PC-3 (cell line): ENCODE measurements at places on chromosomes 13 and 19. TPM values are rescaled to one million over a fixed set of nuclear protein-coding genes. Genes with fewer than 3 reads are reported as not detected.

GRCh38 chr19:18852648-18853047 lies 20.9 kb downstream of the UPF1 start:
- H3K36me3 ChIP-seq: peaks cover 66% of the 10 kb centered on the region
- H3K27ac ChIP-seq: no peak overlapping the region
- no peak for DNase-seq
- no peak overlapping the region for H3K4me3 ChIP-seq
- no peaks in the 10 kb centered on the region for H3K27me3 ChIP-seq

GRCh38 chr13:41053384-41053826 lies 7.9 kb upstream of the WBP4 start:
- H3K27me3 ChIP-seq: no peaks in the 10 kb centered on the region
- peak overlapping the region; percentile 10; the same call in 1 of the 2 replicates for H3K4me3 ChIP-seq
- peaks cover 19% of the 10 kb centered on the region for H3K4me1 ChIP-seq
- no peaks in the 10 kb centered on the region for H3K36me3 ChIP-seq

GRCh38 chr19:6802336-6803035 lies 30.0 kb downstream of the VAV1 start:
- H3K36me3 ChIP-seq: no peaks in the 10 kb centered on the region
- no peak overlapping the region for H3K4me3 ChIP-seq
- H3K4me1 ChIP-seq: peaks cover 25% of the 10 kb centered on the region
- peak; percentile 24 for DNase-seq

The UPF3A gene
- total RNA-seq: 17.4 and 18.1 TPM in 2 replicates

- H3K27me3 ChIP-seq: peaks cover 7% of the 10 kb centered on the region; the same call in 1 of the 2 replicates
- H3K27ac ChIP-seq: no peak overlapping the region
- no peaks in the 10 kb centered on the region for H3K36me3 ChIP-seq
- H3K4me1 ChIP-seq: peaks cover 5% of the 10 kb centered on the region; the same call in 1 of the 2 replicates
- peak; percentile 79 for DNase-seq
These were observed 33.0 kb downstream of the DEDD2 start for GRCh38 chr19:42184401-42184861.

DNA sequence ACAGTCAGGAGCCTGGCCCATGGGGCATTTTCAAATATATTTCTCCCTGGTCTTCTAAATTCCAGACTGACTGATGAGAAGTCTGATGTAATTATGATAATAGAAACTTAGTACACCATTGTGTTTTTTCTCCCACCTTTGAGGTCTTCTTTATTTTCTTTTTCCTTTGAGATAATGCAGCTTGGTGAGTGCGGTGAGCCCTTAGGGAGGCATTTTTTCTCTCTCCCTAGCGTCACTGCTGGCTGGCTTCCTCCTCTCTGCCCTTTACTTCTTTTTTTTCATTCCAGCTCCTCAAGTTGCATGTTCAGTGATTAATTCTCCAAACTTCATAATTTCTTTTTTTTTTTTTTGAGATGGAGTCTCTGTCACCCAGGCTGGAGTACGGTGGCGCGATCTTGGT lies 12.8 kb upstream of the CDC42EP5 start:
- H3K4me3 ChIP-seq: no peak overlapping the region
- peaks cover 46% of the 10 kb centered on the region for H3K27me3 ChIP-seq
- no peak for DNase-seq
- H3K36me3 ChIP-seq: no peaks in the 10 kb centered on the region
- no peaks in the 10 kb centered on the region for H3K4me1 ChIP-seq

The C2CD4C gene
- total RNA-seq: 0.29 TPM in 2 replicates

The SWSAP1 gene
- 5.2 and 6.1 TPM in 2 replicates for total RNA-seq

DNA sequence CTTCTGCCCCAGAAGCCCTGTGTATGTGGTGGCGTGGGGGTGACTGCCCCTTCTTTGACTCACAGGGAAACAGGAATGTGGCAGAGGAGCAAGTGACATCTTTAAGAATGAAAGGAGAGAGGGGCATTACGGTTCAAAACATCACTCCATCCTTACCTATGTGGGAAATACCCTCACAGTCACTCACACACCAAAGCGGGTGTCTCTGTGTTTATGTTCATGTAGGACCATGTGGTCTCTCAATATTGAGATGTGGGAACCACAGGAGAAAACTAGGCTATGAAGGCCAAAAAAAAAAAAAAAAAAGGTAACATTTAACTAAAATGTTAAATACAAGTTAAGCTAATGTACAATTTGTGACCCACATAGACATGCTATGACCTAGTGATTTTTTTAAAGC lies 153.6 kb upstream of the GPR12 start:
- no peaks in the 10 kb centered on the region for H3K36me3 ChIP-seq
- no peak overlapping the region for H3K27ac ChIP-seq
- H3K27me3 ChIP-seq: peaks cover 82% of the 10 kb centered on the region
- H3K4me3 ChIP-seq: no peak overlapping the region

GRCh38 chr13:45105895-45106294 lies 14.4 kb upstream of the GTF2F2 start:
- H3K4me1 ChIP-seq: no peaks in the 10 kb centered on the region
- H3K4me3 ChIP-seq: no peak overlapping the region
- no peak overlapping the region for H3K27ac ChIP-seq
- no peak for DNase-seq
- no peaks in the 10 kb centered on the region for H3K27me3 ChIP-seq

- H3K4me3 ChIP-seq: no peak overlapping the region
- H3K4me1 ChIP-seq: peaks cover 38% of the 10 kb centered on the region
- no peak overlapping the region for H3K27ac ChIP-seq
- no peaks in the 10 kb centered on the region; the same call in 1 of the 2 replicates for H3K36me3 ChIP-seq
- DNase-seq: peak; percentile 56
These were observed 110.4 kb downstream of the RAB20 start for GRCh38 chr13:110450941-110451730.

The COX6B1 gene
- 405 and 563 TPM in 2 replicates for total RNA-seq

The CGB2 gene
- total RNA-seq: not detected in 2 replicates

DNA sequence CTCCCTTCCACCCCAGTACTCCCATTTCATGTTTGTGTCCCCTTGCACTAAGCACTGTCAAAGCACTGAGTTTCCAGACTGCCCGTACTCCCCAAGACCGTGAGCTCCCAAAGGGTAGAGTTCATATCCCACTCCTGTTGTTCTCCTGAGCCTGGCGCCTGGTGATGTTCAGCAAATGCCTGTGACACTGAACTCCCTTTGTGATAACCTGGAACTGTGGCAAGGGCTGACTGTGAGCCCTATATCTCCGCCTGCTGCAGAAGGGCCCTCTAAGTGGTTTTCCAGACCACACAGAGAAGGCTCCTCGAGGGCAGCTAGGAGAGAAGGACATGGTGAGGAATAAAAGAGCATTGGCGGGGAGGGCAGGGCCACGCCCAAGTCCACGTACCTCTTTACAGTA lies 67.5 kb downstream of the ATP7B start:
- no peak for DNase-seq
- no peak overlapping the region for H3K27ac ChIP-seq
- no peak overlapping the region for H3K4me3 ChIP-seq

DNA sequence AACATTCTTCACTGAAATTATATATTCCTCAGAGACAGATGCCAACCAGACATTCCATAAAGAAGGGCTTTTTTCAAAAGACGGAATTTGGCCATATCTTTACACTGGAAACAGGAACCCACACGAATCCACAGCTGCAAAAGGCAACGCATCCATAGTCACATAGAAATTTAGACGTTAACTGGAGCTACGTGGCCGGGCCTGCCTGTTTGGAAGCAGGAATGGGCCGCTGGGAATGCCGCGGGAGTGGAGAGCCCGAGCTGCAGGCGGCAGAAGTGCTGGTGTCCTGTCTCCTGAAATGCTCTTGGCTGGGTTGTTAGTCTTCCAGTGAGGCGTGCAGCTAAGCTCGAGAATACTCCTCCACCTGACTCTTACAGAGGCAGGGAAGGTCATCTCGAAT lies 122.2 kb downstream of the KL start:
- H3K27ac ChIP-seq: no peak overlapping the region
- no peaks in the 10 kb centered on the region for H3K4me1 ChIP-seq
- H3K4me3 ChIP-seq: no peak overlapping the region
- no peak for DNase-seq
- H3K36me3 ChIP-seq: peaks cover 12% of the 10 kb centered on the region
- no peaks in the 10 kb centered on the region for H3K27me3 ChIP-seq

The PEAK3 gene
- not detected in 2 replicates for total RNA-seq

DNA sequence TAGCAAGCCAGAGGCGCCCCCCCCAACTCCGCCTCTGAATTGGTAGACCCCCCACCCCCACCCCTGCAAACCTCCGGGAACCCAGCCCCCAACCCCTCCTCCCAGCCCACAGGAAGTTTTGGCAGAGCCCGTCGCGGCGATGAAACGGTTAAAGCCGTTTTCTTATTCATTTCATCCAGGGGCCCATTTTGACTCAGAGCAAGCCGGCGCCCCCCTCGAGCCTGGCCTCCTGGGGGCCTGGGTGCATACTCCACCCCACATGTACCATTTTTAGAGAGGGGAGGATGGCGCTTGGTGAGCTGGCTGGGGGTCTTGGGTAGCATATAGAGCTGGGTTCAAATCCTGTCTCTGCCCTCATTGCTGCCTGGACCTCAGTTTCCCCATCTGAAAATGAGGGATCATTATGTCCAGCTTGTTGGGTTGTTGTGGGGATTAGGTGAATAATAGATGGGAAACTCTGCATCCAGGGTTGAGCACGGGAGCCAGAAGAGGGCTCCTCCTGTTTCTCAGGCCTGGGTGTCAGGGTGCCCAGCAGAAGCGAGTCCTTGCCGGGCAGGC lies 7.9 kb upstream of the JUNB start:
- H3K4me3 ChIP-seq: peak overlapping the region; percentile 69
- H3K27ac ChIP-seq: peak overlapping the region; percentile 80
- peaks cover 69% of the 10 kb centered on the region for H3K4me1 ChIP-seq
- no peaks in the 10 kb centered on the region for H3K36me3 ChIP-seq
- no peaks in the 10 kb centered on the region for H3K27me3 ChIP-seq

The RUBCNL gene
- total RNA-seq: 0.17 TPM in 1 of 2 replicates, not detected in the other

DNA sequence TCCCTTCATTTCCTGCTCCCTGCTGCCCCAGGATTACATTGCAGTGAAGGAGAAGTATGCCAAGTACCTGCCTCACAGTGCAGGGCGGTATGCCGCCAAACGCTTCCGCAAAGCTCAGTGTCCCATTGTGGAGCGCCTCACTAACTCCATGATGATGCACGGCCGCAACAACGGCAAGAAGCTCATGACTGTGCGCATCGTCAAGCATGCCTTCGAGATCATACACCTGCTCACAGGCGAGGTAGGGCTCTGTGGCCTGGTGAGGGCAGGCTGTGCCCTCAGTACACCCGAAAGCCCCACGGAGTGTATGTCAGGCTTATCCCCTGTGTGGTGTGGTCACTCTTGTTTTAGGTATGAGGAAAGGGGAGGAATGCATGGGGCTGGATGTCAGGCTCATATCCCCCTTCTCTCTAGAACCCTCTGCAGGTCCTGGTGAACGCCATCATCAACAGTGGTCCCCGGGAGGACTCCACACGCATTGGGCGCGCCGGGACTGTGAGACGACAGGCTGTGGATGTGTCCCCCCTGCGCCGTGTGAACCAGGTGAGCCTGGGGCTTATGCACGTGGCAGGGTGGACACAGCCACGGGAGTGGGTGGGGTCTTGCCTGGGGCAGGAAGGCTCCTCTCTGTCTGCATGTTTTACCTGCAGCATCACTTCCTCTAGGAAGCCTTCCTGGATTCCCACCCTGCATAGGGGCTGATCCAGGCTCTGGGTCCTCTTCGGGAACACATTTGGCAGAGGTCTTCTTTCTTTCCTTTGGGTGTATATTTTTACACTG lies 2.3 kb upstream of the RNF225 start:
- H3K27ac ChIP-seq: no peak overlapping the region
- H3K36me3 ChIP-seq: peaks cover 59% of the 10 kb centered on the region
- no peak overlapping the region for H3K4me3 ChIP-seq
- H3K27me3 ChIP-seq: no peaks in the 10 kb centered on the region
- H3K4me1 ChIP-seq: peaks cover 36% of the 10 kb centered on the region
- no peak for DNase-seq

The GAPDHS gene
- not detected in 2 replicates for total RNA-seq

DNA sequence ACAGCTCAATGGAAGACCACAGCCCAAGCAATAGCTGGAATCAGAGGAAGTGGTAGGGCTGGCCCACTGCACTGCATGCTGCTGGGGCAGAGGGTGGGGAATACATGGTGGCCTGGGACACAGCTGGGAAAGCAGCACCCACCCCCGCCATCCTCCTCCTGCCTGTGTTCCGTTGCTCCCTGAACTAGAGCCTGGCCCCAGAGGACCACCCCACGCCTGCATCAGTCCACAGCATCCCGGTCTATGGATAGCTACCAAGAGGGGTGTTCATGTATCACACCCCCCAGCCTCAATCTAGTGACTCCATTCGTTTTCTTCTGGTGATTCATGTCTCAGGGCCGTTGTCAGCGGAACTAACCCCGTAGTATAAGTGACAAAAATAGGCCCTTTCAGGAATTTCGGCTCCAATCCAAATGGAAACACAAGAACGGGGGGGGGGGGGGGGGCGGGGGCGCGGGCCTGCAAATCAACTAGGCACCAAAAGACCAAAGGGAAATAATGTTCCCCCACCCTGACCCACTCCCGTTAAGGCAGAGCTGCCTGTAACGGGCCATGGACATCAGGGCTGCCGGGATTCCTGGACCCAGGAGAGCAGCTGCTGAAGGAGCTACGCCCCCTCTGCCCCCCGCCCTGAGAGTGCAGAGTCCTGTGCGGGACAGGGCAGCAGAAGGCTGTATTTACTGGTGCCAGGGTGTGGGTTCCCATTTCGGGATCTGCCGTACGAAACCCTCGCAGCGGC lies 18.9 kb upstream of the EPHX3 start:
- no peak overlapping the region for H3K4me3 ChIP-seq
- no peaks in the 10 kb centered on the region for H3K27me3 ChIP-seq
- H3K4me1 ChIP-seq: peaks cover 31% of the 10 kb centered on the region
- H3K36me3 ChIP-seq: peaks cover 60% of the 10 kb centered on the region
- DNase-seq: no peak

DNA sequence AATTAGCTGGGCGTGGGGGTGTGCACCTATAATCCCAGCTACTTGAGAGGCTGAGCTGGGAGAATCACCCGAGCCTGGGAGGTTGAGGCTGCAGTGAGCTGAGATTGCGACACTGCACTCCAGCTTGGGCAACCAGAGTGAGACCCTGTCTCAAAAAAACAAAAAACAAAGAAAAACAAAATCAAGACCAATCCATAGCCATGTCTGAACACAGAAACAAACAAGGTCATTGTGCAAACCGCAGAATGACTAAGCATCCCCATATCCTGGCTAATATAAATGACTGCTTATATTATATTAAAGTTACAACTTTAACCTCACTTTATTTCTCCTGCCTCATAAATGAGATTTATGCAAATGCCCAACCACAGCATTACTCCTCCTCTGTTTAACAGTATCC lies 2.3 kb upstream of the LYPD3 start:
- H3K4me1 ChIP-seq: peaks cover 67% of the 10 kb centered on the region
- peak; percentile 71 for DNase-seq
- H3K27me3 ChIP-seq: no peaks in the 10 kb centered on the region
- H3K4me3 ChIP-seq: peak overlapping the region; percentile 42; the same call in 1 of the 2 replicates
- no peaks in the 10 kb centered on the region for H3K36me3 ChIP-seq
- H3K27ac ChIP-seq: peak overlapping the region; percentile 97

The DENND1C gene
- not detected in 2 replicates for total RNA-seq

The PRR36 gene
- total RNA-seq: 2.4 and 2.5 TPM in 2 replicates

GRCh38 chr13:77832339-77833100 lies 86.1 kb downstream of the EDNRB start:
- DNase-seq: no peak
- H3K27ac ChIP-seq: no peak overlapping the region
- no peaks in the 10 kb centered on the region for H3K4me1 ChIP-seq
- no peak overlapping the region for H3K4me3 ChIP-seq
